Panc1 (cell line): ENCODE measurements at places on chromosomes 6 and 20.

DNA sequence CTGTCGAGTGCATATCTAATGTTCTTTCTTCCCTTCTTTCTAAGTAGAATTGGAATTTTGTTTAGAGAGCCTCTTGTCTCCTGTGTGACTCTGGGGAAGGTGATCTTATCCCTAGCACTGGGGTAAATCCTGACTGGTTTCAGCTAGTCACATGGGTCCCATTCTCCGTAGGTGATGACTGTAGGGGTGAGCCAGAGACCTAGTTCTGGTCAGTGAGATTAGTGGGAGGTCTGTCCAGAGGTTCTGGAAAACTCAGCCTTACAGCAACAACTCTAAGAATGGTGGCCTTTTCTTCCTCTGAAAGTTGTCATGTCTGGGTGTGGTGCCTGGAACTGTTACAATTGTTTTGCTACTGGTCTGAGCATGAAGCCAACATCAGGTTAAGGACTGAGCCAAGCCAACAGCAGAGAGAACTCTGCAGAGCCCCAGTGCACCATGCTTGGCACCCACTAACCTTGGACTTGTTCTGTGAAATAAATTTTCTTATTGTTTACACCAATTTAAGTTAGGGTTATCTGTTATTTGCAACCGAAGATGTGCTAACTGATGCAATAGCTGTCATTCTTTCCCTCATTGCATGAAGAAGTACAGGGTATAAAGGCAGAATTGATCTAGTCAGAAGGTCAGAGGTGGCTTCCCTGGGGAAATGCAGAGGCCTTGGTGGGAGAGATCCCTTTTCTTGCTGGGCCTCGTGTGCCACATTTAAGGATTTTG lies 56.8 kb upstream of the TULP4 start:
- no peak for DNase-seq

DNA sequence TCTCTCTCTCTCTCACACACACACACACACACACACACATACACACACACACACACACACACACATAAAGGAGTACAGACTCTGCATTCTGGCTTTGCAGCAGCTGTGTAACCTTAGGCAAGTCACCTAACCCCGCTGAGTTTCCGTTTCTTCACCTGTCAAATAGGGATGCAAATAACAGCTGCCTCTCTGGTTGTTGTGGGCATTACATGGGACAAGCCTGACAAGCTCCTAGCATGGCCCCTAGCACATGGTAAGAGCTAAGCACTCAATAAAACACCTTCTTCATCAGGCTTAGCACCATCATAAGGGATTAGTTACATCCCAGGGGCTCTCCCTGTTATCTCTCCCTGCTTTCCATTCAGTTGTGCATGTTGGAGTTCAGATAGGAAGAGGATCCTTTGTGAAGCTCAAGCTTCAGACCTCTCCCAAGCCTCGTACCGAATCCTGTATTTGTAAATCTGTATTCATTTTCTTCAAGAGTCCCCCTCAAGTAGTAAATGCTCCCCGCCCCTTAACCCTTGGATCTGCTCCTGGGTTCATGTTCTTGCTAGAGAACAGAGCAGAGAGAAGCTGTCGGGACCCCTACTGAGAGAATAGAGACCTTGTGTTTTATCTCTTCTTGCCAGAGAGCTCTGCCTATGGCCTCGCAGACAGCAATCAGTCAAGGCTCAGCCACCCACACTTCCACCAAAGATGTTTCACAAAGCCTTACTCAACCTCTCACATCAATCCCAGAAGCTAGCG lies 2.2 kb downstream of the SLC13A3 start:
- DNase-seq = no peak

DNA sequence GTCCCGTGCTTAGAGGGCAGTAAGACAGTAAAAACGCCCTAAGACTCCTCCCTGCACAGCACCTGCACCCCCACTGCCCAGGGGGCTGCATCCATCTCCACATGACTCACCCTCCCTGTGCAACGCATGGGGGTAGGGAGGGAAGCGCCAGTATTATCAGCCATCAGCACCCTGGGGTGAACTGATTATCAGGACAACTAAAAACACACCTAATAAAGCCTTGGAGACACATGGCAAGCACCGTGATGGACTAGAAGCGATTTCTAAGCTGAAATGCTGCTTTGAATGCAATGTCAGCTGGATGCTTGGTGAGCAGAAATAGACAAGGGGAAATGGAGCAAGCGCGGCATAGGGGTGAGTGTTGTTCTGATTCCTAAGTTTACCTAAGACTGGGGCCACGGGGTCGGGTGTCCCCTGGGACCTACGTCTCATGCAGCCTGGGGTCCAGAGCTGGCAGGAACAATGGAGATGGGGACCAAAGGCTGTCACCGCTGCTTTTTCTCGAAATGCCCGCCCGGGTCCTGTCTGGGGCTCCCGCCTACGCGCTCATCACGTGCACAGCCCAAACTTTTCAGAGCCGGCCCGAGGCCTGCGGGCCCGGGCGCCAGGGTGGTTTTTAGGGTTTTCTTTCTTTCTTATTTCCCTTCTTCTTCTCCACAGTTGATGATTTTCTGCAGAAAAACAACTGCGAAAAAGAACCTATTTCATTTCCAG lies 702 bp upstream of the TNFAIP3 start:
- DNase-seq = no peak

DNA sequence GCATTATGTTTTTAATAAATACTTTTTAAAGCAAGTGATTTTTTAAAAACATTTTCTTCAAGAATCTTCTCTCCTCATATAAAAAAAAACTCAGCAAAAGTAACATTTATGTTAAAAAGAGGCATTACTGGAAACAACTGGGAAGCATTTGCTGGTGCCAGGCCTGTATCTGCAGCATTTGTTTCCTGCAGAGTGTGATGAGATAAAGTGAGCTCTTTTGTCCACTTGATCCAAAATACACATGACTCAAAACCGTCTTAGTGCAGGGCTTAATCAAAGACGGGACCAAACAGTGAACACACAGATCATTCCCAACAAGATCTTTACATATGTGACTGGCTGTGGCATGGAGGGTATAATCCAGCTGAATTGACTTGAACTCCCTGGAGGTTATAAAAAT lies 28.3 kb upstream of the RIPPLY2 start:
- DNase-seq = no peak

DNA sequence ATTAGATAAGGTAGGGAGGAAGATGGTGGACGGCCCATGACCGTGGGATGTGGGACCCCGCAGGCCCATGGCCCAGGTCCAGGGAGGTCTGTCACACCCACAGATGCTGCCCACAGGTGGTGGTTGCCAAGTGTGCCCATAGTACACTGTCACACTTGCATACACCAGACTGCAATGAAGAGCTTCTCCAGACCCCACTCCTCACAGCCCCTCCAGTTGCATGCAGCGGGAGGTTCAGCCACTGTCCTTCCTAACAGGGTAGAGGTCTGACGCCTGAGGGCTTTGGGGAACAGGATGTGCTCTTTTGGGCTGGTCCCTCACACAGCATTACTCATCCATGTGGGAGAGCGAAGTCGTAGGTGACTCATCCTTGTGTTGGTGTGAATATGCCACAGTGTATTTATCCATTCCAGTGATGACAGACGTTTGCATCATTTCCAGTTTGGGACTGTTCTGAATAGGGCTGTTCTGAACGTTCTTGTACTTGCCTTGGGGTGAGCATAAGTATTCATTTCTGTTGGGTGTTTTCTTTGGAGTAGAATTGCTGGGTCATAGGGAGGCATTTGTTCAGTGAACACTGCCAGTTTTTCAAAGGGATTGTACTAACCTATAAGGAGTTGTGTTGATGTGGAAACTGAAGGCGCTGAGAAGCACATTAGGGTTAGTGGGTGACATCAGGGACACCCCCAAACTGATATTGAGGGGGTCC lies 10.1 kb upstream of the PYGB start:
- peak; percentile 97 for DNase-seq

- no peak for DNase-seq
Measured at GRCh38 chr20:34055290-34055689, 56.8 kb downstream of the EIF2S2 start.

DNA sequence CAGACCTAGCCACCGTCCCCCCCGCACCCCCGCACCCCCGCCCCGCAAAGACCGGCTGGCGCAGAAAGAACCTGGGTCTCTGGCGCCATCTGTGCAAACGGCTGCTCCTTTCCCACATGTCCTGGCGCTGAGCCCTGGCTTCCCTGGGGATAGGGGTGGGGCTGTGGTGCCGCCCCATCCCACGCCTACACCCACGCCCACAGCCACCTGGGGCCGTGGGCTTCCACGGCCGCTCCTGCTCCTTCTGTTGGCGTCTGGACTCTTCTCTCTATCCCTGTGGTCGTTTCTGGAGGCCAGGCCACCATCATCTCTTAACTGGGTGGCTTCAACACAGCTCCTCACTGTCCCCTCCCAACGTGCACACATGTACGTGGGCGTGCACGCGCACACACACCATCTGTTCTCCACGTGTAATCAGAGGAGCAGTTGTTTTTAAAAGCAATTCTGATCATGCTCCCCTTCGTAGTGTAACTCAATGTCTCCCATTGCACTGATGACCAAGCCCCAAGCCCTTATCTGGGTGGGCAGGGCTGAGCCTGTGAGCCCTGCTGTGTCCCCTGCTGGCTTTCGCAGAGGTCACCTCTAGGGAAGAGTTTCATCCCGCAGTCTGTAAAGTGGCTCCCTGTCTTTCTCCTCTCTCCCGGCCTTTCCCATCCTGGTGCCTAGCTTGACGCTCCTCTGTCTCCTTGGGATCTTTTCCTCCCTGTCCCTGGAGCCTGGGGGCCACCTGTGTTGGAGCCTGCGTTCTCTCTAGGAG lies 31.9 kb upstream of the FAM83D start:
- DNase-seq = no peak

GRCh38 chr6:43847741-43848630 lies 78.0 kb downstream of the VEGFA start:
- no peak for DNase-seq

GRCh38 chr6:91751526-91751925 lies 1164.7 kb upstream of the MAP3K7 start:
- no peak for DNase-seq

DNA sequence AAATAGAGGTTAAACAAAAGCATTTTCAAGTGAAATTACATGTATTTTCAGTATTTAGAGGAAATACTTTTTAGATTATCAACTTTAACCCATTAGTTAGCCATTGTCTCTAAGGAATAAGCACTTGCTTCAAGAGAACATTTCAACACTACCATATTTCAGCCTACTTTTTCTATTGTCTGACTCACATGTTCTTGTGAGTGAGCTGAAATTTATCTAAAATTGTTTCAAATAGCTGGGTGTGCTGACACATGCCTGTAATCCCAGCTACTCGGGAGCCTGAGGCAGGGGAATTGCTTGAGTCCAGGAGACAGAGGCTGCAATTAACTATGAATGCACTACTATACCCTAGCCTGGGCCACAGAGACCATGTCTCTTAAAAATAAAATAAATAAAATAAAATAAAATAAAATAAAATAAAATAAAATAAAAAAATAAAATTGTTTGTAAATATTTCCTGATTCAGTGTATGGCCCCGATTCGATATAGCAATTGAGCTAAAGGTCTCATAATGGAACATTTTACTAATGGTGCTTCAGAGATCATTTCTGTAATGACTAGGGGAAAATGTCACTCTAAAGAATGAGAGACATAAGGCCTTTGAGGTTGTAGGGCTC lies 324.6 kb upstream of the PLCB4 start:
- DNase-seq = no peak

DNA sequence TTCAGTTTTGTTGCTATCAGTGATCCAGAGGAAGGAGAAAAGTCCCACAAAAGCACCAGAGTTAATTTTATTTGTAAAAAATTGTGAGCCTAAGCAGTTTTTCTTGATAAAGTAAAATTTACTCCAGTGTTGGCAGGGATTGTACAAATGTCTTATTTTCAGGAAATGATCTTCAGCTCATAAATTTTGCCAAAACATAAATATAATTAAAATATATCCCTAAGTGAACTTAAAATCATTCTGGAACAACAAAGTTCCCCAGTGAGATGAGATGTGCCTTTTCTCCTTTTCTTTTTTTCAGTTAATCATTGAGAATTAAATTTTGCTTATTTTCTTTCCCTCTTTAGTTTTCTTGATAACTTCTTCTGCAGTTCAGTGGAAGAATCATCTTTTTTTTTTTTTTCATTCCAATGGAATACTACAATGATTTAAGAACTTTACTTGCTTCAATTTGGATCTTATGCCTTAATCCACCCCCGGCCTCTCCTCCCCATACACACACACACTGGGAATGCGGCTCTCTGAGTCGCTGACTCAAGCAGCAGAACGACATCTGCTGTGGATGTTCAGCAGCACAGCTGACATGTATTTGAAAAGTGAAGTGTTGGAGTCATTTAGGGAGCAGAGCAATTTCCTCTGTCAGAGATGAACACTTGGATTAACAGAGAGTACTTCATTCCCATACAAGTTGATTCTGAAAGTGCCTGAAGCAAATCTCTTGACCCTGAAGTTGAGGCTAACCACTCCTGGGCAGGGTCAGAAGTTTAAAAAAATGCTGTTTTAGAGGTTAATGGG lies 27.7 kb upstream of the LAMA4 start:
- no peak for DNase-seq

DNA sequence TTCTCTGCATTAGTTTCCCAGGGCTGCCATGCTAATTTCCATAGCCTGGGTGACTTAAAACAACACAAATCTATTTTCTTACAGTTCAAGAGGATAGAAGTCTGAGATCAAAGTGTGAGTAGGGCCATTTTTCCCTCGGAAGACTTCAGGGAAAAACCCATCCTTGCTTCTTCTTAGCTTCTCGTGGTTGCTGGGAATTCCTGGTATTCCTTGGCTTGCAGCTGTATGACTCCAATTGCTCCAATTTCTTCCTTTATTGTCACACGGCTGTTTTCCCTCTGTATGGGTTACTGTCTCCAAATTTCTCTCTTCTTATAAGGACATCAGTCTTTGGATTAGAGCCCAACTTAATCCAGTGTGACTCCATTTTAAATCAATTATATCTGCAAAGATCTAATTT lies 128.4 kb upstream of the JAG1 start:
- no peak for DNase-seq

- DNase-seq = no peak
Measured at GRCh38 chr6:111605100-111605751, 452 bp downstream of the TRAF3IP2 start.

GRCh38 chr6:31877651-31878161 lies 1.1 kb downstream of the SLC44A4 start:
- DNase-seq = no peak

DNA sequence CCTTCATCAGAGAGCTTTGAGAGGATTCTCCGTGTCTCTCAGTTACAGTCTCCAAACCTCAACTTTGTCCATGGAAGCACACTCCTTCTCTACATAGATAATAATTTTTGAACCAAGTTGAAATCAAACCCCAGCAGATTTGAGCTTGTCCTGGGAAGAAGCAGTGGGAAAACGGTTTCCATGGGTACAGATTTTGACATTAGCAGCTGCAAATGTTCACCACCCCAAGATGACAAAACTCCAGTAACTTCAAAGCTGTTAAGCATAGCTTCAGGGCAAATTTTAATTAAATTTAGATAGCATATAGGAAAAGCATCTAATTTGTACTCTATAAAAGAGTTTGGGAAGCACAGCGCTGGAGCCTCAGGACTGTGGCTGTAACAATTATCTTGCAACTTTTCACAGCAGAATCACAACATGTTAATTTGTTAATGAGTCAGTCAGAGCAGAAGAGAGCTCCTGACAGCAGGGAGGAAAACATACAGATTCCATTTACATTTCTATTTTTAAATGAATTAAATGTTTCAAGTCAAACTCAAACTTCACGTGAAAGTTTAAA lies 240.7 kb downstream of the BMP7 start:
- DNase-seq = no peak
